ENCODE measurements at places on chromosomes 2 and 18. TPM values are rescaled to one million over a fixed set of nuclear protein-coding genes. Genes with fewer than 3 reads are reported as not detected.

DNA sequence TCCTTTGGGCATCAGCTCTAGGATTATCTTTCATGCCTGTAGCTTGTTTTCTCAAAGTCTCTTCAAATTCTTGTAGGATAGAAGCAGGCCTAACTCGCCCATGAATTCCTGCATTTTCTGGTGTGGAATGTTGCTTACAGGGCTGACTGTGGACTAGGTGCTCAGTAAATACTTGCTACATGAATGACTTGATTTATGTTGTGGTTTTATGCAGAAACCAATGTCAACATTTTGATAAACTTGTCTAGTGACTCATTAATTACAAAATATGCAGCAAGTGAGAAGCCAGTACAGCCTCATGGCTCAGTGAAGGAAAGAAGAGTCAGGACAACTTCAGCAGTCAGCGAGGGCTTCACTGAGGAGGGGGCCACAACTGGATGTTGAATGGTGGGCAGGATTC lies 110.6 kb upstream of the SIX2 start:
- H3K4me1 ChIP-seq, result peaks cover 8% of the 10 kb centered on the region
- H3K27me3 ChIP-seq, result no peaks in the 10 kb centered on the region
- H3K4me3 ChIP-seq, result no peak overlapping the region
- H3K27ac ChIP-seq, result no peak overlapping the region
- peak; percentile 74 for DNase-seq

DNA sequence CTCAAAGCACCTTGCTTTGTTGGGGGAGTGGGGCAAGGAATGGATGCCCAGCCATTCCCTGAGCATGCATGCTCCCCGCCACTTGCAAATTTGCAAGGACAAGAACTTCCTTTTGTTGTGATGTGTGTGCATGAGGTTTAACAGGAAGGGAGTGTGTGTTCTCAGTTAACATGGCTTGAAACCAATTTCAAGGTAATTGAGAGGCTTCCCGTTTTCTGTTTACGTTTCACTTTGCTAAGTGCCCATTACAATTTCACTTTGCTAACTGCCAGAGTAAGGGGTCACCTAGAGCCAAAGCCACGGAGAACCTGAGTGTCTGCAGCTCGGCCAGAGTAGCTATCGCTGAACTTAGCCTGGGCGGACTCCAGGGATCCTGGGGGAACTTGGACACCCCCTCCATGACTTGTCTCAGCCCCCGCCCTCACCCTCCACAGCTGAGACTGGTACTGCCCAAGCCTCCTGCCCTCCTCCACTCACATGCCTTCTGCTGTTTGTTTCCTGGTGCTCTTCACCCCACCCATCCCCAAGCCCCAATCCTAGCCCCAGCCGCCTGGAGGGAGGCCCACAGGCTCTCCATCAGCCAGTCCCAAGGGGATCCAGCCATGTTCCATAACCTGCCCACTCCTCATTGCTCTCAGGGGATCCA lies 53.6 kb upstream of the LAPTM4A start:
- H3K36me3 ChIP-seq, result no peaks in the 10 kb centered on the region
- no peak overlapping the region for H3K27ac ChIP-seq
- no peak for DNase-seq
- H3K27me3 ChIP-seq, result peaks cover 8% of the 10 kb centered on the region
- H3K4me3 ChIP-seq, result no peak overlapping the region
- H3K4me1 ChIP-seq, result peaks cover 5% of the 10 kb centered on the region

DNA sequence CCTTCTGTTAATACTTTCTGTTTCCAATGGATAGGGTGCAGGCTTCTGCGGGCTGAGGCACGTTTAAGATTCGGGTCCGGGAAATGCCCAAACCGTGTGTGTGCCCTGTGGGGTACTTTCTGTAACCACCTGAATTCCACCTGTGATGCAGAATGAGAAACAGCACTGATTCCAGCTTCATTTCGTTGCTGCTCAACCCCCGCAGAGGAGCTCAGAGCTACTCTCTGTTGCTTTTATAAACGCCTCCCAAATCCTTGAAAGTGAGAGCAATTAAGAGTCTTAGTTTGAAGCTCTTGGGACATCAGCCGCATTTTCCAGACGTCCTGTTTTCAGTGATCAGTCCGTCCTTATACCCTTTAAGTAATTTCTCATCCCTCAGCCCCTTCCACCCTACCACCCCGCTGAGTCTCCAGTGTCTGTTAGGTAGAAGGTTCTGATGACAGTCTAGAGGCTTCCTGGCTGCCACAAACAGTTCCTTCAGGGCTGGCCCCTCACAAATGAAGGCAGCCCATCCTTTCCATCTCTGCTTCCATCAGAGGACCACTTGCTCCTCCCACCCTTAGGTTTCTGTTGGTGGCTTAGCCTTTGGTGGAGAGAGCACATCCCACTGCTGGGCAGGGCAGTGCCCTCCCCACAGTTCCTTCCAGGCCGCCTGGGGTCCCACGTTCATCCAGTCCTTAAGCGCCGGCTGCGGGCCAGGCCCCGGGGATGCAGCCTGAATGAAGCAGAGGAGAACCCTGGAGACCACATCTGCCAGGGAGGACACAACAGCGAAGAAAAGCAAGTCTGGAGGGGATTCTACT lies 230.1 kb downstream of the SEPTIN10 start:
- no peak for DNase-seq
- H3K4me1 ChIP-seq, result peaks cover 13% of the 10 kb centered on the region
- no peaks in the 10 kb centered on the region for H3K36me3 ChIP-seq

DNA sequence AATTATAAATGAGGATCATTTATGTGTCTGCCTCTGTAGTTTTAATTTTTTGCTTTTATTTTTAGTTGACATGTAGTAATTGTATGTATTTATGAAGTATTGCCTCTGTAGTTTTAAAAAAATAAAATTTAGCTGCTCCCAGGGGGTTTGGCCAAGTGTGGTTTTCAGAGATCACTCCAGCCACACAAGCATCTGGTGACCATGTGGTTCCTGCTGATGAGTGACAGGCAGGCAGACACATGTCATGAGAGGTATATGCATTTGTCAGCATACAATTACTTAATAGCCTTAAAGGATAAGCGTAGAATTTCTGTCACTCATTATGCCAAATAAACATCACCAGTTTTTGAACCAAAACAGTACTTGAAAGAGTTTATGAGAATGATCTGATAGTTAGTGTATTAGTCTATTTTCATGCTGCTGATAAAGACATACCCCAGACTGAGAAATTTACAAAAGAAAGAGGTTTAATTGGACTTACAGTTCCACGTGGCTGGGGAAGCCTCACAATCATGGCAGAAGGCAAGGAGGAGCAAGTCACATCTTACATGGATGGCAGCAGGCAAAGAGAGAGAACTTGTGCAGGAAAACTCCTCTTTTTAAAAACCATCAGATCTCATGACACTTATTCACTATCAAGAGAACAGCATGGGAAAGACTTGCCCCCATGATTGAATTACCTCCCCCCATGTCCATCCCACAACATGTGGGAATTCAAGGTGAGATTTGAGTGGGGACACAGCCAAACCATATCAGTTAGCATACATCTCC lies 29.6 kb downstream of the MREG start:
- H3K27ac ChIP-seq, result no peak overlapping the region
- H3K4me1 ChIP-seq, result no peaks in the 10 kb centered on the region
- no peak for DNase-seq

GRCh38 chr2:179250848-179251504 lies 13.7 kb downstream of the SESTD1 start:
- H3K36me3 ChIP-seq, result no peaks in the 10 kb centered on the region
- no peak overlapping the region for H3K27ac ChIP-seq
- no peak for DNase-seq
- no peaks in the 10 kb centered on the region for H3K27me3 ChIP-seq

DNA sequence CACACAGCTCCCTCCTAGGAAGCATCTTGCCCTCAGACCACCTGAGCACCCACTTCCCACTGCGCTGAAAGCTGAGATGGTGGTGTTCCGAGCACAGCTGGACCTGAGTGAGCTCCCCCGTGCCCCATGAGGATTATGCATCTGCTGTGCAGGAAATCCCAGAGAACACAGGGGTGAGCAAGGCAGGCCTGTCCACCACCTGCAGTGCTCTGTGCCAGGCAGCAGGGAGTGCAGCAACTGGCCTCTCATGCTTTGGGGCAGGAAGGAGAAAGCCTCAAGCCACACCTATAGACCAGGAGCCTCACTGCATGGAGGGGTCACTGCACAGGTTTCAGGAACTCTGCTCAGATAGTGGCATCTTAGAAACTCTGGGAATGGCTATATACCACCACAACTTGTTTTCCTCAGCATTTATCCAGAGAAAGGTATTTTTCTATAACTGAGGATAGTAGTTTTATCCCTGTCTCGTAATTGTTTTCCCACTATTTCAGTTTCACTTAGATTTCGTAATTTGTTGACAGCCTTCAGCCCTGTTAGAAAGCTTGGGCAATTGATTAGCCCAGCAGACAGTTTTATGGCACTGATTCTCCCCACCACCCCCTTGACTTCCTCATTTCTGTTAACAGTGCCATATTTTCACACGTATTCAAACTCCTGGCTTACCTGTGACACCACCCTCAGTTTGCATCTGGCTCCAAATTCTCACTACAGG lies 144.3 kb upstream of the DAPL1 start:
- H3K36me3 ChIP-seq, result no peaks in the 10 kb centered on the region
- H3K27ac ChIP-seq, result no peak overlapping the region
- no peak overlapping the region for H3K4me3 ChIP-seq
- H3K4me1 ChIP-seq, result no peaks in the 10 kb centered on the region

GRCh38 chr2:160289831-160290230 lies 89.8 kb upstream of the ITGB6 start:
- H3K4me1 ChIP-seq, result peaks cover 33% of the 10 kb centered on the region
- no peak overlapping the region for H3K4me3 ChIP-seq
- DNase-seq, result no peak
- no peaks in the 10 kb centered on the region for H3K27me3 ChIP-seq

- peaks cover 71% of the 10 kb centered on the region for H3K4me1 ChIP-seq
- peak; percentile 75 for DNase-seq
- peak overlapping the region; percentile 44 for H3K27ac ChIP-seq
- H3K27me3 ChIP-seq, result no peaks in the 10 kb centered on the region
These were observed 68.3 kb downstream of the TNS1 start for GRCh38 chr2:217934321-217935131.

GRCh38 chr2:985317-985898 lies 34.8 kb downstream of the SNTG2 start:
- DNase-seq, result no peak
- no peaks in the 10 kb centered on the region for H3K27me3 ChIP-seq
- H3K27ac ChIP-seq, result no peak overlapping the region
- no peak overlapping the region for H3K4me3 ChIP-seq
- no peaks in the 10 kb centered on the region for H3K4me1 ChIP-seq

- no peak for DNase-seq
- no peak overlapping the region for H3K4me3 ChIP-seq
- H3K4me1 ChIP-seq, result no peaks in the 10 kb centered on the region
- no peaks in the 10 kb centered on the region for H3K27me3 ChIP-seq
- H3K36me3 ChIP-seq, result no peaks in the 10 kb centered on the region
These were observed 9.8 kb downstream of the TRAK2 start for GRCh38 chr2:201441409-201441808.

DNA sequence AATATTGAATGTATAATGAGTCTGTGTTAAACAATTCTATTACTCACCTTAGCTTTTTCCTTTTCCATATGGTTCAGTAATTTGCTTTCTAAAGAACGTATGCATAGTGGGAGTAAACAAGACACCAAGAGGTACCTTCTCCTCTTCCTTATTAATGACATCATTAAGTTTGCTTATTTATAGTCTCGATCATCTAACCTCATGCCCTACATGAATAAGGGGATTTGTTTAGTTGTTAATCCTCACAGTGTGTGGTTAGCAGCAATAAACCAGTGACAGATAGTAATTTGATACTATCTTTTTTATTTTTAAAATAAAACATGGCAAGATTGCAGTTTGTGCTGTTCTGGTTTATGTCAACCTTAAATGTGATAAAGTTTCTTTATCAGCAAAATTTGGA lies 69.7 kb downstream of the COBLL1 start:
- DNase-seq, result no peak
- no peak overlapping the region for H3K27ac ChIP-seq
- H3K36me3 ChIP-seq, result no peaks in the 10 kb centered on the region
- H3K4me1 ChIP-seq, result no peaks in the 10 kb centered on the region
- no peak overlapping the region for H3K4me3 ChIP-seq

GRCh38 chr2:203104273-203104672 lies 89.6 kb downstream of the NBEAL1 start:
- H3K36me3 ChIP-seq, result peaks cover 7% of the 10 kb centered on the region
- no peak for DNase-seq
- no peaks in the 10 kb centered on the region for H3K27me3 ChIP-seq
- H3K4me3 ChIP-seq, result no peak overlapping the region
- H3K4me1 ChIP-seq, result no peaks in the 10 kb centered on the region
- no peak overlapping the region for H3K27ac ChIP-seq

GRCh38 chr2:97844311-97844859 lies 131.0 kb downstream of the ZAP70 start:
- no peaks in the 10 kb centered on the region for H3K4me1 ChIP-seq
- H3K4me3 ChIP-seq, result no peak overlapping the region
- no peak overlapping the region for H3K27ac ChIP-seq
- peaks cover 3% of the 10 kb centered on the region for H3K36me3 ChIP-seq
- H3K27me3 ChIP-seq, result no peaks in the 10 kb centered on the region

- H3K27me3 ChIP-seq, result no peaks in the 10 kb centered on the region
- H3K27ac ChIP-seq, result no peak overlapping the region
- H3K4me3 ChIP-seq, result no peak overlapping the region
- H3K4me1 ChIP-seq, result peaks cover 3% of the 10 kb centered on the region
- H3K36me3 ChIP-seq, result no peaks in the 10 kb centered on the region
- no peak for DNase-seq
These were observed 323.3 kb downstream of the TGIF1 start for GRCh38 chr18:3773303-3773702.

DNA sequence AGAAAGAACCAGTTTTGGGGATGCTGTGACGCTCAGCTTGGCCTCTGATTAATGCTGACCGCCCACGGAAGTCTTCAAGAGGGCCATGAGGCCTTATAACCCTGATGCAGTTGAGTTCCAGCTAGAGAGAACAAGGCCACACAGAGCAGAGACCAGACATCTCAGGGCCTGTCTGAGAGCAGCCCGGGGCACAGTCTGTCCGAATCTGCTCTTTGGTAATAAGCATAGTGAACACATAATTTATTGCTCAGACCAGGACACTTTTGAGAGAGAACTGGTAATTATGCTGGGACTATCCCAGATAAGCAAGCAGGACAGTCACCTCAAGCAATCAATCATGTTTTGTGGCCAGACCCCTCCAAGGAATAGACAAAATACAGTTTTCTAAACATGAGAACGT lies 68.5 kb downstream of the STPG4 start:
- DNase-seq, result peak; percentile 65
- no peak overlapping the region for H3K27ac ChIP-seq
- no peaks in the 10 kb centered on the region for H3K27me3 ChIP-seq
- no peak overlapping the region for H3K4me3 ChIP-seq

Gene RFX8
- 2.6 TPM for total RNA-seq

Gene NEB
- 0.26 TPM for total RNA-seq

Gene SETBP1
- total RNA-seq, result 4.9 TPM

Gene TMEM37
- total RNA-seq, result 2.6 TPM

Gene SGPP2
- total RNA-seq, result not detected

Gene UPP2
- total RNA-seq, result not detected

Gene ST8SIA5
- under 0.01 TPM for total RNA-seq

Gene TNFAIP6
- total RNA-seq, result 53.8 TPM

Gene GKN2
- total RNA-seq, result not detected

Gene NBAS
- 124 TPM for total RNA-seq

Gene IL36RN
- not detected for total RNA-seq

Gene ACADL
- total RNA-seq, result 0.51 TPM

Gene IL36G
- not detected for total RNA-seq

Gene HOXD3
- not detected for total RNA-seq

Gene CD302
- 9.4 TPM for total RNA-seq

Measured in fibroblast of lung (primary cell).